ENCODE measurements at places on chromosomes 1 and 21.
A peak's percentile ranks its signal among the peaks of the same experiment; 100 is the strongest.

DNA sequence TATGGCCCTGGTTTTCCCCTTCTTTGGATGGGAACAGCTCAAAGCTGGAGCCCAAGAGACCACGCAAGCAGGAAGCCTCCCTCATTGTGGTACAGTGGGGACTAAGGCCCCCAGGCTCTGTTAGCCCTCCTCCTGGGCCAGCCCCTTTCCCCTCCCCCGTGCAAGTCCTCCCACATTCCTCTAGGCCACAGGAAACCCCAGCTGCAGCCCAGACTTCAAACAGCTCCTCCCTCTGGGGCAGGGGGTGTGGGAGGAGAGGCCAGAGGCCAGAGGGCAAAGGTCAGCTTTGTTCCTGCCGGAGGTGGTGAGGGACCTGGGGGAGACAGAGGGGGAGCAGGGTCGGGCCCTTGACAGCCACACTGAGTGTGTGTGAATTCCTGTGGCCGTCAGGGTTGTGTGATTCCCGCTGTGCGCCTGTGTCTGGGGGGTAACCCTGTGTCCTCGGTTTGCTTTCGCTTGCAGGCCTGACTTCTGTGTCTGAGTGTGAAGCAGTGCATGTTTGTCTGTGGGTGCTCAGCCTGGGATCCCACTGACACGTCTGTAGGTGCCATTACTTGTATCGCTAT lies 3.4 kb upstream of the AHDC1 start:
- no peak for DNase-seq

DNA sequence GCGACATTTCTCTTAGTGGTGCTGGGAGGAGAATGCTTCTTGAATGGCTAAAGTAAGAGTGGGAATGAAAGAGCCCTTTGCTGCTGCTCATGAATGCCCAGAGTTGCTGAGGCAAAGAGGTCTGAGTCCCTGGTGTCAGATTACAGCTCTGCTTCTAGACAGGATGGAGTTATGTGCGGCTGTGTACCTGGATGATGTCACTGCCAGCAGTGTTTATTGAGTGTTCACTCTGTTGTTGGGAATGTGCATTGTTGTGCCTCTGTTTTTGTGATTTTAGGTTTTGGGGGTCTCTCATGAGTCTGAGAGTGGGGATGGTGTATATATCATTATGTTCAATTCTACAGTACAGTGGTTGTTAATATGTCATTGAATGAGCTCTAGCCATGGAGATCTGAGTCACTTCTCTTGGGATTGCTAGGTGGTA lies 2.7 kb downstream of the CDC14A start:
- no peak for DNase-seq

DNA sequence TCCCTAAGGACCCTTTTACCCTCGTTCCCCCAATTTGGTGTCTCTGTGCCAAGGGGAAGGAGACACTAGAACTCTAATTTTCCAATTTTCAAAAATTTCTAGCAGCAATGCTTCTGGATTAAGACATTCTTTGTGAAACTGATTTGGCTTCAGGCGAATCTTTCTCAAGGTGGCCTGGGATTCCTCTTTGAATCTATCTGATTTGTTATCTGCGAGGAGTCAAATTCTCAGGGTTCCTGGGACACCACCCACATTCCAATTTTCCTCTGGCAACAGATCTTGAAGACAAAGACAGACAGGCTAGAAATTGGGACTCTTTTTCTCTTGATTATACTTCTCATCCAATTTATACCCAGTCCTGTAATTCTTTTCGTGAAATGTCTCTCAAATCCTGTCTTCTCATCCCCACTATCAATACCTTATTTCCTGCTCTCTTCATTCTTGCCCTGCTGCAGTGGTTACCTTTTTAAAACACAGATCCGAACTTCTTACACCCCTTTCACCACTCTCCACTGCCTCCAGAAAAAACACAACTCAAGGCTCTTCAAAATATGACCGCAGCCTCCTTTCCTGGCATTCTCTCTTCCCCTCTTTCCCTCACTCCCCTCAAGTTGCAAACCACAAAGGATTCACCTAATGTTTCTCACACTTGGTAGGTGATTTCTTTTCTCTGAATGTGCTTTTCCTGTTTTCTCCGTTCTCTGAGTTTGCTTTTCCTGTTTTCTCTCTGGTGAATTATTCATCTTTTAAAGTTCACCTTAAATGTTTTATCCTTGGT lies 2.7 kb upstream of the MPZL1 start:
- DNase-seq = no peak

- DNase-seq = no peak
These were observed 10.1 kb downstream of the HSPG2 start for GRCh38 chr1:21926814-21927532.

- DNase-seq = no peak
These were observed 57.1 kb downstream of the ZC3H11B start for GRCh38 chr1:219555806-219556205.

GRCh38 chr1:66364578-66365391 lies 169.2 kb upstream of the SGIP1 start:
- no peak for DNase-seq

DNA sequence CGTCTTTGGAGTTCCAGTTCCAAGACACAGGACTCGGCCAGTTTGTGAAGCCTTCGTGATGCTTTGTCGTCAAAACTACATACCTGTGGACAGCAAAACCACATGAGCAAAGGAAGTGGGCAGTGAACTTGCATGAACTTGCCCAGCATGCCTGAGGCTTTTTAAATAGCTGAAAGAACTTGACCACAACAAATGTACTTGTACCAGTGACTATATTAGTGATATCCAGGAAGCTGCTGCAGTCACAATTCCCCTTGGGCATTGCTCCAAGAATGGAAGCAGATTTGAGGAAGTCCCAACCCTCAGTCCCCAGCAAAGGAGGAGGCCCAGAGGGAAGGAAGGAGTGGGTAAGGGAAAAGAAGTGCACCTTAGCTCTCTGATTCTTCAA lies 2.6 kb downstream of the FUCA1 start:
- peak; percentile 77 for DNase-seq

- DNase-seq = no peak
These were observed 146.9 kb downstream of the RHOU start for GRCh38 chr1:228882041-228882770.

DNA sequence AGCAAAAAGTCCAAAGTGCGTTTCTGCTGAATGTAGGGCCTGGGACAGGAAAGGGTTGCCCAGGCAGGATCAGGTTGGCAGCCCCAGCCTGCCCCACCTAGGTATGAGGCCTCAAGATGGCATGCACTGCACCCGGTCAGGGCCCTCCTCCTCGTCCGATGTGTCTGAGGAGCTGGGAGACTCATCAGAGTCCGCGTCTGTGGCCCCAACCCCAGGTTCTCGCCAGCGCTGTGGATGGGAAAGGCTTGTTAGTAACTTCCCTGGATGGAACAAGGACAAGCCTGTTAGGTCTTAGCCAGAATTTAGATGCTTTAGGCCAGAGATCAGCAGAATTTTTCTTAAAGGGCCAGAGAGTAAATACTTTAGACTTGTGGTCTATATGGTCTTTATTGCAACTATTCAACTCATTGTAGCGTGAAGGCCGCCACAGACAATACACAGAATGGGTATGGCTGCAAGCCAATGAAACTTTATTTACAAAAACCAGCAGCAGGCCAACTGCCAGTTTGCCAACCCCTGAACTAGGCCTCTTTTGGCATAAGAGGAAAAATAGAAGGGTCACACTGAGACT lies 12.4 kb downstream of the PEA15 start:
- no peak for DNase-seq

GRCh38 chr21:42291751-42292562 lies 23.3 kb downstream of the TFF3 start:
- DNase-seq = no peak

- no peak for DNase-seq
These were observed 32.9 kb downstream of the CD58 start for GRCh38 chr1:116537898-116538297.

DNA sequence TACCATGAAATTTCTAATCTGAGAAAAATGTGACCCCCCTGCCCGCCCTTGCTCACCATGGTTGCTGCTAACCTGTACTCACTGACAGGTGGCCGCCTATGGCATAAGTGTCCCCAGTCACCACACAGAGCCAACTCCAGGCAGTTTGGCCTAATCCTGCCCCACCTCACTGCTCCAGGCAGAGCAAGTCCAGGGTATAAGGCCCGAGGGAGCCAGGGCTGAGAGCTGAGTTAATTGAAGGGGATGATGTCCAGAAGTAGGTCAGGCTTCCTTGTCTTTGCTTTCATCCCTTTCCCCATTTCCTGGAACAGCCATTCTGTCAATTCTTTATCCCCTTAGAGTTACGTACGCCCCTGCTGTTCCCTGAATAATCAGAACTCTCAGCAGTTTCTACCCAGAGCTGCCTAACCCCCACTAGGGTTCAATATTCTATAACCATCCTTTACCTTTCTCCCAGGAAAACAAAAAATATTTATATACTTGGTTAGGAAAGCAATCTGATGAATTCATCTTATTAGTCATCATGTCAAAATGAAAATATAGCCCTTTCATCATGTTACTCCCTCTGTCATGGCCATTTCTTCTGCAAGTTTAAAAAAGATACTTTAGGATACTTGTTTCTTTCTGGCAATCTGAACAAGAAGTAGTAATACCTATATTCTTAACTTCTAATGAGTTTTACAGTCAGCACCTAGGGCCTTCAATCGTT lies 29.4 kb upstream of the CD101 start:
- DNase-seq = no peak

DNA sequence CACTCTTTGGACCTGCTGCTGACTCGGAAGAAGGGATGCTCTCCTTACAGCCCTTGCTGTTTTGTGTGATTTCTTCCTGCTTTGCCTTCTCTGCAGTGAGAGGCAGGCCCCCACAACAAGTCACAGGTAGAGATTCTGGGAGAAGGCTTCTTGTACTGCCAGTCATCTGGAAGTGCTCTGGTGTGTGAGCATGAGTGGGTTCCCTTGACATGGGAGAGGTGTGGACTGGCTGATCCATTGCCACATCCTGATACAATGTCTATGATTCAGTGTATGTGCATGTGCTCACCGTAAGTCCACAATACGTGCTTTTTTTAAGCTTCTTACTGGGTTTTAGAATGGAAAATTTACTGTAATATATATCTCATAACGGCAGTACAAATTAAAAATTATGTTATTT lies 46.0 kb upstream of the PLA2G4A start:
- no peak for DNase-seq

DNA sequence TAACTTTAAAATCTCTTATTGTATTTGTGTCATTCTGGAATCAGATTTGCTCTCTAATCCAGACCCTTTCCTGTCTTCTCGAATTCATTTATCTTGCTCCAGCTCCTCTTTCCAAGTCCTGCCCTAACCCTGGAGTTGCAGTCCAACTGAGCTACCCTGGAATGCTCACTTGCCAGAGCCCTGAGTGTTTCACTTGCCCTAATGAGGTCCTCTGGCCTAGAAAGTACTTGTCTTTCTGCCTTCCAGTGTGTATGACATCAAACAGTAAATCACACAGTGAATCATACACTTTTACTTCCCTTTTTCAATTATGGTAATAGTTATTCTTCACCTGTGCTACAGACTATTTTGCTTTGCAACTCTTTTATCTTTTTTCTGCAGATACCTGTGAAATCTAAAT lies 96.9 kb downstream of the NEK7 start:
- DNase-seq = no peak

DNA sequence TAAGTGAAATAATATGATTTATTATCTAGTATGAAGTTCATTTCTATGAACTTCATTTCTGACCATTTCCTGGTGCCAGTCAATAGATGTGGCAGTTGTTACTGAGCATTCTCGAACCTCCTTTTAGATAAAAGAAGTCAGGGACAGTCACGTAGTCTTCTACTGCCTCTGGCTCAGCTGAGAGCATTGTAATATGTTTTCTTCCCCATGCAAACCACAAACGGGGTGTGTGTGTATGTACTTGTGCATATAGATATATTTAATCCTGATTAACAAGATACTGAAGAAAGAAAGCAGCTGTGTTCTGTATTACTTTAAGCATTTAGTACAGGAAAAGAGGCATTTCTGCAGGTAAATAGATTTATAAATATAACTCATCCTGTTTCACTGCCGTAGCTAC lies 21.6 kb downstream of the ZNF684 start:
- DNase-seq = no peak

DNA sequence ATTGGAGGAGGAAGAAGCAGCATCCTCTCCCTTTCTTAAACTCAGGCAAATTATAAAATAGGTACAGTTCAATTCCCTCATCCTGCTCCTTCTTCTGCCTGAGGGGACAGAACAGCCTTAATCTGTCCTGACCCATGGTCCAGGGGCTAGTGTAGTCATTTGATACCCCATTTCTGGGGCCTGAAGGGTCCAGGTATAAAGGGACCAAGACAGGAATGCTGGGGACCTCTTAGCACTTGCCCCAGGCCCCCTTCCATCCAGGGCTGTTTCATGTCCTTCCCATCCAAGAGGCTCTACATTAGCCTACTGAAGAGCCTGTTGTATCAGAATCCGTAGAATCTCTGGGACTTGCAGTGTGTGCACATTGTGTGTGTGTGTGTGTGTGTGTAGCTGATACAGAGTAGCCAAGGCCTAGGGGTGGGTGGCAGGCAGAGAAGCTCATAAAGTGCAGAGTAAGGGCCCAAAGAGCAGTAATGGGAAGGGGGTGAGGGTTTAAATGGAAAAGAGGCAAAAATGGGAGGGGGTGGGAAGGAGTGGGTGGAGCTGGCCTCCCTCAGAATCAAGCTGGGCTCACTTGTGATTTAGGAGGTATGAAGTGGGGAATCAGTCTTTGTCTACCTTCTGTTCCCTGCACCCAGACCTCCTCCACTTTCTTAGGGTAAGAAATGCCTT lies 32.4 kb downstream of the RUNX1 start:
- no peak for DNase-seq

DNA sequence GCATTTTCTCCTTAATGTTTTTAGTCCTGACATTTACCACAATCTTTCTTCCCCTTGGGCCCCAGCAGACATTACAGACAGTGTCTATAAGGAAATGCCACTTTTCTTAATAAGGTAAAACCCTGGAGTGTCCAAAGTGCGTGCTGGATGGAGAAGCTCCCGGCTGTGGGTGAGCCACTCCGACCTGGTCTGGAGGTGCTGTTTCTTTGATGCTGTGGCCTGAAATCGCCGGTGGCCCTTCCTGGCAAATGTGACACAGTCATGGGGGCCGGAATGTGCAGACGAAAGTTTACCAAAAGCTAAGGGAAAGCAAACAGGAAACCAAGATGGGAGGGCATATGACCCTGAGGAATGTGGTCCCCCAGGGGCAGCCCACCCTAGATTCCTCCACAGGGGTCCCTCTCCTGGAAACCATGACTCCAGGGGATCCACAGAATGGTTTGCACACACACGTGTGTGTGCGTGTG lies 77.9 kb downstream of the FHAD1 start:
- no peak for DNase-seq

DNA sequence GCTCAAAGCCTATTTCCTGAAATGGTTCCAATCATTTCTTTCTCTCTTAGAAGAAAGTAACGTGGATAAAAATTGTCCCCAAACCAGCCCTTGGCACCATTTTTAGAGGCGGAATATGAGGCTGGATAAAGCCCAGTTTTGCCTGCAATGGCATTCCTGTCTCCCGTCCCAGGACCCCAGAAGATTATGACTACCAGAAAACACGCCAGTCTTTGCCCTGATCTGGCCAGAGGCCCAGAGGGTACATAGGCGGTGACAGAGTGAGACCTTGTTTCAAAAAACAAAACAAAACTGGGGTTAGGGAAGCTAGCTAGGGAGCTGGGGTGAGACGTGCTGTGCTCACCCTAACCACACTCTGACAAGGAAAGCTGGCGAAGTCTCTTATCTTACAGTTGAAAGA lies at the start of gene AADACL4:
TSS of gene AADACL4 (plus strand) at position 301 of the 400 bp plus-strand sequence. CDS start 462 bp downstream, outside the sequence.
- no peak for DNase-seq

- no peak for DNase-seq
These were observed 15.4 kb upstream of the HCRTR1 start for GRCh38 chr1:31602081-31602480.

GRCh38 chr1:8352886-8353785 lies 35.2 kb downstream of the SLC45A1 start:
- DNase-seq = no peak

Measured in AML-193 (cell line).